ENCODE measurements at places on chromosomes 16 and 17.

DNA sequence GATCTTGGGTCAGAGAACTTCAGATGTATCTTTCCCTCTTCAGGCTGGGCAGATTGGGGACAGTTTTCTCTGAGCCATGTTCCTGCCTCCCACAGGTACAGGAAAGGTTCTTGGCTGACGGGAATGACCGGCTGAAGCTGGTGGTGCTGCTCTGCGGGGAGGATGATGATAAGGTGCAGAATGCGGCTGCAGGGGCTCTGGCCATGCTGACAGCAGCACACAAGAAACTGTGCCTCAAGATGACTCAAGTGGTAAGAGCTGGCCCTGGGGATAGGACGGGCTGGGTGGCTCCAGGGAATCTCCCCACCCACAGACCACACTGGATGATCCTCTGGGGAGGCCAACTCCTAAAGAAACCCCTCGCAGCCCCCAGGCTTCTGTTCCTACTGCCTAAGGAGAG, 10.9 kb downstream of the SLC35G3 start:
- DNase-seq = no peak

GRCh38 chr16:27244363-27244755, 24.2 kb downstream of the NSMCE1 start:
- no peak for DNase-seq

GRCh38 chr17:80481284-80482057, 5.1 kb upstream of the NPTX1 start:
- no peak for DNase-seq

DNA sequence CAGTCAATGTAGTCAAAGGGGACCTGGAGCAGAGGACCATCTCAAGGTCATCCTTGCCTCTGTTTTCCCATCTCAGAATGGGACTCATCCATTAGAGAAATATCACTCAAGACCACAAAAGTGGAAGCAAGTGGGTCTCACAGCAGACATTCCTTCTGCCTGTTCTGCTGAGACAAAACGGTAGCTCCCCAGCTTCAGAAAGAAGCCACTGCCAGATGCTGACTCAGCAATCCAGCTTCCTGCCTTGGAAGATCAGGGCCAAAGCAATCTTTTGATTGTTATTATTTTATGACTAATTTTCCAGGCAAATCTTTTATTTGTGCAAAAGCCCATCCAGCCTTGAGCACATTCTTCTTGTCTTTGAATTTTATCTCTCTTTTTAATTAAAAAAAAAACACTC, 86.8 kb downstream of the CCT6B start:
- no peak for DNase-seq

GRCh38 chr17:148757-149156, 11.4 kb downstream of the SCGB1C2 start:
- no peak for DNase-seq

GRCh38 chr17:77200711-77201110, 59.9 kb downstream of the SEC14L1 start:
- DNase-seq = no peak

Measured in renal cortical epithelial cell (primary cell).